ENCODE measurements at places on chromosomes 3 and 15. TPM values are rescaled to one million over a fixed set of nuclear protein-coding genes. Genes with fewer than 3 reads are reported as not detected.

Gene MKRN2OS
- not detected for total RNA-seq

Gene ECE2
- not detected for total RNA-seq

Gene C3orf49
- total RNA-seq: not detected

Gene SMAD6
- total RNA-seq: 0.10 TPM

DNA sequence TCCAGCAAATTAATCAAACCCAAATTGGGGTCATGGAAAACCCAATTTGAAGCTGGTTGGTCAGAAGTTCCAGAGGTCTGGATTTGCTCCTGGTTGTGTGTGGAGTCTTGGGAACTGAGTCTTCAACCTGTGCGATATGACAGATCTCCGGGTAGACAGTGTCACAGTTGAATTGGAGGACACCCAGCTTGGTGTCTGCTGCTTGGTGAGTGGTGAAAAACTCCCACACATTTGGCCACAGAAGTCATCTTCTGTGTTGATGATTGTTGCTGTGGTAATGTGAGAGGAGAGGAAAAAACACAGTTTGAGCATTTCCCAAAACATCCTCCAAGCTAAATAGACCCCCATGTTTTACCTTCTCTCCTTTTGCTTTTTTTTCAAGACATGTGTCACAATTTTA, 218.1 kb downstream of the TP63 start:
- H3K4me1 ChIP-seq: no peaks in the 10 kb centered on the region
- H3K4me3 ChIP-seq: no peak overlapping the region
- no peaks in the 10 kb centered on the region for H3K36me3 ChIP-seq
- H3K27ac ChIP-seq: no peak overlapping the region

GRCh38 chr3:36524560-36524959, 144.3 kb downstream of the STAC start:
- no peaks in the 10 kb centered on the region for H3K4me1 ChIP-seq
- no peak overlapping the region for H3K4me3 ChIP-seq
- no peaks in the 10 kb centered on the region for H3K27me3 ChIP-seq
- no peaks in the 10 kb centered on the region for H3K36me3 ChIP-seq
- DNase-seq: no peak

GRCh38 chr15:40828447-40829036, at the start of gene PPP1R14D:
Gene PPP1R14D, minus strand, starts transcription at chr15:40828708. Its CDS starts 67 bp downstream, at chr15:40828641.
- no peak within 1 kb of the TSS for H3K4me3 ChIP-seq
- no peaks in the 10 kb centered on the region for H3K4me1 ChIP-seq
- peaks cover 5% of the 10 kb centered on the region for H3K27me3 ChIP-seq
- H3K36me3 ChIP-seq: no peaks in the 10 kb centered on the region

DNA sequence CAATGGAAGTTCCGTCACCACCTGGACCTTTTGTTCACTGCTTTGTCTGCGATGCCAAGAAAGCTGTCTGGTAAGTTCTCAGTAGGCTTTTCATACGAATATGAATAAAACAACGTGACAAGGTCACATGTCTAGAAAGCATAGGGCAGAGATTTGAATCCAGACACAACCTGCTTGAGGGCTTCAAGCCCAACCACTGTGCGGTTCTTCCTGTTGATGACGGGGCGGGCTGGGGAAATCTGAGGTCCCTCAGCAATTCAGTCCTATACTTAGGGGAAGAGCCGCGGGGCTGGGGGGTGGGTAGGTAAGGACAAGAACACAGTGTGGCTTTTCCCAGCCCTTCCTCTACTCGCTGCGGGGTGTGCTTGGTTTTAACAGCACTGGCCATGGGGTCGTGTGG, 32.4 kb upstream of the SMAD3 start:
- peaks cover 16% of the 10 kb centered on the region for H3K4me1 ChIP-seq
- peak overlapping the region; percentile 69 for H3K4me3 ChIP-seq
- H3K27me3 ChIP-seq: no peaks in the 10 kb centered on the region
- H3K27ac ChIP-seq: no peak overlapping the region
- no peaks in the 10 kb centered on the region for H3K36me3 ChIP-seq
